ENCODE measurements at places on chromosomes 11 and 22.

- DNase-seq, result no peak
These were observed 18.7 kb downstream of the CACNG2 start for GRCh38 chr22:36684841-36685240.

DNA sequence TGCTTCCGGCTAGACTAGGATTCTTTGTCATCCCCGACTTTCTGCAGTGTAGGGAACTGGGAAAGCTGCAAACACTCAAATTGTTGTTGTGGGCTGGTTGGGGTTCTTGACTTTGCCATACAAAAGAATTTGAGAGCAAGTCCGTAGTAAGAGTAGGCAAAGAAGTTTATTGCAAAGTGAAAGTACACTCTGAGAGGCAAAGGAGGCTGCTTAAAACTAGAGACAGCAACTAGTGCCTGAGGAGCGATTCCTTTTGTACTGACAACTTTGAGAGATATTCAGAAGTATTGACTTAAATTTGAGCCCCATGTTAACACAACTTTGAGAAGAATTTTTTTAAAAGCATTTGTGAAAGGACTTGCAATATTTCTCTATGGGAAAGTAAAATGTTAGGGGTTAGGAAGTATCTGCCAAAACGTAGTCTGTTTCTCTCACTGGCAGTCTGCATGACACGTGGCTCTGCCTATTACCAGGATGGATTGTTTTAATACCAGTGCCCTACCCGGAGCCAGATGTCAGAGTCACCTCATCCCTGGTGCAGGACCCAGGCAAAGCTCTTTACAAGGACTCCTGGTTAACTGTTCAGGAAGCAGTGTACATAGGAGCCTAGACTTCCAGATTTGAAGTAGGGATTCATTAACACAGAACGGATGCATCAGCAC is 85.0 kb upstream of the CLPB start:
- DNase-seq, result peak; percentile 63

GRCh38 chr11:95092549-95093324 is 3.1 kb downstream of the ENDOD1 start:
- DNase-seq, result no peak

GRCh38 chr11:89493431-89493830 is 2.3 kb upstream of the NOX4 start:
- DNase-seq, result no peak

DNA sequence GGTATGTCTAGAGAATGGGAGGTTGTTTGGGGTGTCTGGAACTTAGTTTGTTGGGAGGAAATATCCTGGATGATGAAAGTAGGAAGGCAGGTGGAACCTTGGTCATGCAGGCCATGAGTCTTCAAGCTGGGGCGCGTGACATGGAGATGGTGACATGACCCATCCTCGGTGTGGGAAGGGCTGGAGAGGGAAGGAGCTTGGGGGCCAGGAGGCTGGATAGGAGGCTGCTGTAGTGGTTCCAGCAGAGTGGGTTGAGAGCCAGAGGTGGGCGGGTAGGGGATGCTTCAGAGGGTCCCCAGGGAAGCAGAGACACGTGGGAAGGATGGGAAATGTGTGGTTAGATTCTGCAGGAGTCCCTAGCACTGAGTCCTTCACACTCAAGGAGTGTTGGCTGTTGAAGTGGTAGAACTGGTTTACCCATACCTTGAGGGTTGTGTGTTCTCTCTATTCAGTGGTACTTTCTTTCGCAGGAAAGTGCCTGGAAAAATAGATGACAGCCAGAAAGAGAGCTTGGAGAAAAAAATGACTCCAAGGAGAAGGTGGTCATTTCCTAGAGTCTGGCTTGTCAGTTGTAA is 56.8 kb downstream of the LDLRAD3 start:
- DNase-seq, result no peak

GRCh38 chr11:109039611-109040010 is 374.7 kb downstream of the DDX10 start:
- no peak for DNase-seq

DNA sequence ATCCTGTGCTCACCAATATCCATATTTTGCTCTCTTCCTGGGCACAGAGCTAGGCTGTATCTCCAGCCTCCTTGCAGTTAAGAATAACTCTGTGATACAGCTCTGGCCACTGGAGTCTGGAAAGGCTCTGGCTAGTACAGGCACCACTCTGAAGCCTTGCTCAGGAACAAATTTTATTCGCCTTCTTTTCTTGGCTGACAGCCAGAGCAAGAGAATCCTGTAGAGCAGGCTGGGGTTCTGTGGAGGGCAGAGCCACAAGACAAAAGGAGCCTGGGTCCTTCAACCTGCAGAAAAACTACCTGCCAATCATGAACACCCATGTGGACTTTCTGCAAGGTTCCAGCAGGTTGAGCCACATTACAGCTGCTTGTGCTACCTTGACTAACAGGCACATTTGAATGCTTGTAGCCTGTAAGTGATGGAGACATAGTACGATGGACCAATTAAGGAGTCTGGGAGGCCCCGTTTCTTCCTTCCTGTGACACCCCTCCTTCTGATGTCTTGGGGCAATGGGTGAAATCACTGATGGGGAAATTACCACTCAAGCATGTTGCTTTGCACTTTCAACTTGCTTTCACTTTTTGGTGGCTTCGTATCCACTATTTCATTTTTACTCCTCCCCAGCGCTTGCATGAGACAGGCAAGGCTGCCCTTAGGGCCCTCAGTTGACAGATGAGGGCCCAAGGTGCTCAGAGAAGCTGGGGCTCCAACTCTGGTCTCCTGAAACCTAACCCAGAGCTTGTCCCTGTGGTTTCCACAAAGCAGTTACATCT is 267.2 kb upstream of the SYN3 start:
- DNase-seq, result no peak

DNA sequence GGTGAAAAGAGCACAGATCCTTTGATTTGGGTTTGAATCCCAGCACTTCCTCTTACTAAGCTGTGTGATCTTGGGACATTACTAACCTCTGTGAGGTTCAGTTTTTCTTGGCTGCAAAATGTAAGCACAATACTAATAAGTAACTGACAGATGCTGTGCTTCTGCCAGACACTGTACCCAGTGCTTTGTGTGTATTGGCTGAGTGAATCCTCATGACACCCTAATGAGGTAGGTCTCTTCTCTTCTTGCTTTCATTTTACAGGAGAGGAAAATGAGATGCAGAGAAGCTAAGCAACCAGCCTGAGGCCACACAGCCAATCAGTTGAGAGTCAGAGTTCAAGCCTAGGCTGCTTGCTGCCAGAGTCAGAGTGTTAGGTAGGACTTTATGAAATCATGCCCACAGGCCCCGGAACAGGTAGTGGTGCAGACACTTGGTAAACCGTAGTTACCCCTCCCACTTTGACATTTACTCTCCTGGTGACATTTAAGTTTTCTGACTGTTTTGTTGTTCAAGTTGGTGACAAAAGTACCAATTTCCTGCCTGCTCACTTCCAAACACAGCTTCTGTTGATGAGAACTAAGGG is 21.2 kb downstream of the PTPRJ start:
- peak; percentile 80 for DNase-seq

DNA sequence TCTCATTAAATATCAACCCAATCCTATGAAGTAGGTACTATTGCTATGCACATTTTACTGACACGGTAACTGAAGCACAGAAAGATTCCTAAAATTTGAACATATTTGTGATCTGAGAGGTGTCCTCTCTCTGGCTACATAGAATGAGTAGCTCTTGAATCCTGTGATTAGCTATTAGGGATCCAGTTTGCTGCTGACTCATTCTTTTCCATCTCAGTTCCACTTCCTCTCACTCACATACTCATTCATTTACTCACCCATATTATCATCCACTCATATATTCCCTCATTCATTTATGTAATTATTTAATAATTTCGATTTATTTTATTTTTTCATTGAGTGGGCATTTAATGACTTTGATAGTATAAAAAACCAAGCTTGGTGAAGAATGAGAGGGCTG is 42.7 kb downstream of the OR5B17 start:
- no peak for DNase-seq

DNA sequence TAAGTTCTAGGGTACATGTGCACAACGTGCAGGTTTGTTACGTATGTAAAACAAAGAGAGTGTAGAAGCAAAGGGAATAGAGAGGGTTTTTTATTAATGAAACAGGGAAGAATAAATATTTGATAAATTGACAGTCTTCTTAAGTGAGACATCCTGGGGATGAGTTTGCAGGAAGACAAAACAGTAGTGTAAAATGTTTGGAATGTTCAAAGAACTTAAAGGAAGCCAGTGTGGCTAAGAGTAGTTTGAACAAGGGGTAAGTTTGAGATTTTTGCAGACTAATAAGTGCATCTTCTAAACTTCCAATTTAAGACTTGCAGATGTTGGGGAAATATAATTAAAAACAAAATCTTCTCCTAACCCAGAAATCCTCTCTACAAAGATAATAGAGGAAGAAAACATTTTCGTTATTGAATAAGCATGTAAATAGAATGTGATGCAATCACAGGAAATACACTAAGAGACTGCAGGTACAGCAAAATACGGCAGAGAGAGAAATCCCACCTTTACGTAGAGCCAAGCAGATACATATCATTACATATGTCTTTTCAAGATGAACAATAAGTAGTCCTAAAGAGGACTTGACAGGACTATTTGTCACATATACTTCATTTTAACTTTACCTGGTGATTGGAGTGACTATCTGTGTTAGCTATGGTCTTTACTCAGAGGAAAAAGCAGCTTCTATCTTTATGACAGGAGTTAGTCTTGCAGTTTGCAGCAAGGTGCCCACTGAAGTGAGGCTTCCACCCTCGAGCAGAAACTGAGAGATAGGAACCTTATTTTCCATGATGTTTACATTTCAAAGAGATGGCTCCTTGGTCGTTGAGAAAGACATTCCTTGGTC is 402.1 kb downstream of the CNTN5 start:
- no peak for DNase-seq

DNA sequence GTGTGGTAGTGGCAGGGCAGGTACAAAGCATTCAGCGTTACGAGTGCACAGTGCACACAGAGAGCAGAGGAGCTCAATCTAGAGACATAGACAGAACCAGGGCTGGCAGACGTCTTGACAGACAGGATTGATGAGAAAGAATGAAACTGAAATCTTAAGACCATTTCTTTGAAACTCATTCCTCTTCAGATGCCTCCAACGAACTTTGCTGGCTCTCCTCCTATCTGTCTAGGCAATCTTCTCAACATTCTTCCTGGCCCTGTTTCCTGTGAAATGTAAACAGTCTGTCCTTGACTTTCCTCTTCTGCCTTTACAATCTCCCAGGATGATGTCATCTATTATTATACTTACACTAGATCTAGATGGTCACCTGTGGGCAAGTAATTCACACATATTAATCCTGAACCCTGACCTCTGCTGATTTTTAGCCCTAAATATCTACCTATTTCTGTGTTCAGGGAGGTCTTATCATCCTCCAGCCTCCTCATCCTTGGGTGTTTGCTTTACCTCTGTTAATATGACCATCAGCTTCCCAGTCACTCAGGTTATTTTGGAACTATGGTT is 119.5 kb downstream of the ENTHD1 start:
- DNase-seq, result no peak

GRCh38 chr22:26321469-26321913 is 107.6 kb upstream of the ASPHD2 start:
- DNase-seq, result no peak

- no peak for DNase-seq
These were observed 11.0 kb downstream of the TP53AIP1 start for GRCh38 chr11:128931668-128932067.

- DNase-seq, result no peak
These were observed 305.8 kb upstream of the NCAM1 start for GRCh38 chr11:112655371-112655770.

- no peak for DNase-seq
These were observed 50.9 kb downstream of the PPP2R1B start for GRCh38 chr11:111715142-111715816.

DNA sequence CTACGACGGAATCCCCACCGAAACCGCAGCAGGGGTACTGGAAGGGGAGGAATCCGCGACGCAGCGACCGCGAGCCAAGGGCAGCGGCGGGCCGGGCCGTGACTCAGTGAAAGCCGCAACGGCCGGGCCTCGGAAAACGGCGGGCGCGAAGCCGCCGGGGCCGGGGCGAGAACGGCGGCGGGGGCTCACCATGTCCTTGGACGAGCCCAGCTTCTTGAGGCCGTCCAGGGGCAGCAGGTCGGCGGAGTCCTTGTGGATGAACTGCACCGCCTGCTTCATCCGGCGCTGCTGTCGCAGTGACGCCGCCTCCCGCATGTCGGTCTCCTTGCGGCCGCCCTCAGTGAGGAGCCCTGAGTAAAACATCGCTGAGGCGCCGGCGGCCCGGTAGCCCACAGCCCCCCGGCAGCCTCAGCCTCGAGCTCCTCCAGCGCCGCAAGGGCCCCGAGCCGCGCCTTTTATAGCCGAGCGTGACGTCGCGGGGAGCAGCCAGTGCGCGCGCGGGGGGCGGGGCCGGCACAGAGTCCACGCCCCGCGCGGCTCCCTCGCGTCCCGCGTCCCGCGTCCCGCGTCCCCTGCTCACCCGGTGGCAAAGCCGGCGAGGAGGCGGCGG is at the start of gene NRIP3:
NRIP3 (minus strand) TSS at position 429 of the 610 bp plus-strand sequence; CDS start at position 363, 66 bp downstream.
- peak; percentile 84 for DNase-seq

- peak; percentile 65 for DNase-seq
These were observed 554 bp upstream of the NRIP3 start for GRCh38 chr11:9004183-9004926.

DNA sequence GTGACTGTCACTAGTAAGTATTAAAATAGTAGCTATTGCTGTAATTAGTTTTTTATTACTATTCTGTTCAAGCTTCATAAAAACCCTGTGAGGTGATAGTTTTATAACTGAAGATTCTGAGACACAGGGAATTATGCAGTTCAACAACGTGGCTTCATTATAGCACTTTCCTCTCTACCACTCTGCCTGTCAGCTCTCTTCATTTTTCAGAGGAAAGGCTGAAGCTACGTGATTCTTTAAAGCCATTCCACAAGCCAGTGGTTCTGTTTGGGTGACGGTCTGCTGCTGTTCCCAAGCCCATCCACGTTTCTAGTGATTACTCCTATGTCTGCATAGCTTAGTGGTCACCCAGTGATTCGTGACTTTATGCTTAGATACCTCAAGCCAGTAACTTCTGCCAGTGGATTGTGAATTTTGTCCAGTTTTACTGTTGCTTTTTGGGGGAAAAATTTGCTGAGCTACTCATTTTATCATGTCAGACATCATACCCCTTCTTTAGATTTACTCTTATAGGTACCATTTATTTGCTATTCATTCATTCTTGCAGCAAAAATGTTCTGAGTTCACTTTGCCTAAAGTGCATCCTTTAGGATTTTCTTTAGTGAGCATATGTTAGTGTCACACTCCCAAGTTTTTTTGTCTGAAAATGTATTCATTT is 59.8 kb downstream of the UVRAG start:
- DNase-seq, result no peak

DNA sequence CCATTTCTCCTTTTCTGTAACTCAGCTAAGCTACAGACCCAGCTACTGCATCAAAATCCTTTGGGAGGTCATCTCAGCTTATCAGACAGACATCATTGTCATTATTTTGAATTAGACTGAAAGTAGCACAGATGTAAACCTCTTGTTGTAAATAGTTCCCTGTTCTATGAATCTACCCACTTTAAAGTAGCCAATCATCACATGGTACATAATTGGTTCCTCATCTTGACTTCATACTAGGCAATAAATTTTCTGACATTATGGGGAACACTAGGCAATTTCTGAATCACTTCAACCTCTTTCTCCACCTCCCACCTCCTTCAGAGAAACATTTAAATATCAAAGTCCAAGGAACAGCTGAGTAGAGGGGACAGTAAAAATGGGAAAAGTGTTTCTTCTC is 47.9 kb downstream of the MPPED2 start:
- no peak for DNase-seq

- DNase-seq, result peak; percentile 3
These were observed 599.9 kb downstream of the BUD13 start for GRCh38 chr11:116172851-116173250.

Data from activated CD8-positive, alpha-beta memory T cell treated with anti-CD3 and anti-CD28 coated beads for 24 hours (primary cell).